ENCODE measurements at places on chromosomes 1 and 21.
A peak's percentile ranks its signal among the peaks of the same experiment; 100 is the strongest.

- DNase-seq: no peak
These were observed 60.2 kb downstream of the RIPK4 start for GRCh38 chr21:41706678-41707077.

DNA sequence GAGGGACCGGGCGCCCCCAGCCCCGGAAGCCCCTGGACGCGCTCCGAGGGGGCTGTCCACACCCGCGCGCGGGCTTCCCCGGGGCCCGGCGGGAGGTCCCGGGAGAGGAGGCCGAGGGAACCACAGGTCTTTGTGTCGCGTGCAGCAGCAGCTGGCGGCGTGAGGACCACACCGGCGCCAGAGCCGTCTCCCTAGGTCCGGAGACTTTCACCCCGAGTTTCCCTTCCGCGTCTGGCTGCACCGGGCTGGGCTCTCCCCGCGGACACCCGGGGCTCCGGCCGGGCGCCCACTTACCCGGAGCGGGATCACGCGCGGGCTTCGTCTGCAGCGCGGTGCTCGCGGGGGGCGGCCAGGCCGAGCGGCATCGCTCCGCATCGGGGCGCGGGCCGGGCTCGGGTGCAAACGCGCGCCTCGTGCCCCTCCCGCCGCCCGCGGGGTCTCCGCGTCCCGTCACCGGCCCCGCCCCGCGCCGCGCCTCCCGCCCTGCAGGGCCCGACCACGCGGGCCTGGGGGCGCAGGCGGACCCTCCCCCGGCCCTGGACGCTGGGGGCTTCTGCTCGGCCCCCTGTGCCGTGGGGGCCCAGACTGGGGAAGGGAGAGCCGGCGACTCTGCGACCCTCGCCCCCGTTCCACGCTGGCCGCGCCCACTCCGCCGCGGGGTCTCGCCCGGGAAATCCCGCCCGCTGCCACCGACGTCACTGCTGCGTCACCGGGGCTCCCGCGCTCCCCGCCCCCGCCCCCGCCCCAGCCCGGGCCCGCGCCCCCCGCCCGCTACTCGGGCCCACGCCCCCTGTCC, at the start of gene GNG4:
GNG4 (minus strand) TSS at position 417 of the 796 bp plus-strand sequence. CDS start 65,946 bp downstream, outside the sequence.
- no peak for DNase-seq

DNA sequence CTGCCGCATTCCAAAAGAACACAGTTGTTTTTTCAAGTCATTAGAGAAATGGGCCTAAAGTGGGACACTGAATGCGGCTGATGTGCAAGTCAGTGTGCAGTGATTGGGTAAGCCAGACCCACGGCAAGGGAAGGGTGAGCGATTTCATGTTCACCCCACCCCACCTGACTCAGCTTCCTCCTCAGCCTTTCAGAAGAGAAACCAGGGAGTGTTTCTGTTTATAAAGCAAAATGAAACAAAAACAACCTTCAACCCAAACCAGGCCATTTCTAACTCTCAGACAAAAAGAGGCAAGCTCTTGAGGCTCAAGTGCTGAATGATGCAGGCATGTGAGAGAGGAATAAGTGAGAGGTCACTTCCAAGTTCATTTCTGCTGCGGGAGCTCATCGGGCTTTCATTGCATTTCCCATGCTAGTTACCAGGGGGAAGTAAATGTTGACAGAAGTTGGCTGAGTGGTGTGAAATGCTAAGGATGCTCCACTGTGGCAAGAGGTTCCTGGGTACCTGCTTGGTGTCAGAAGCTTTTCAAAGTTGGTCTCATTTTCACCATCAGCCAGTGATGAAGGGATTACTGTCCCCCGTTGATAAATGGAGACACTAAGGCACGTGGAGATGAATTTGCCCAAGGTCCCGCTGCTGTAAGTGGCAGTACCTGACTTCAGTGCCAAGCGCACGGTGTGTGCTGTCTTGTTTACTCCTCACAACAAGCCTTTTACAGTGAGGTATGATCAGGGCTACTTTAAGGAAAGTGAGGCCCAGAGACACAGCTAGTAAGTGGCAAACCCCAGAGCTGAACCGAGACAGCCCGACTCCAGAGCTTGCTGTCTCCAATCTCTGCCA, 29.1 kb downstream of the STPG1 start:
- peak; percentile 79 for DNase-seq

DNA sequence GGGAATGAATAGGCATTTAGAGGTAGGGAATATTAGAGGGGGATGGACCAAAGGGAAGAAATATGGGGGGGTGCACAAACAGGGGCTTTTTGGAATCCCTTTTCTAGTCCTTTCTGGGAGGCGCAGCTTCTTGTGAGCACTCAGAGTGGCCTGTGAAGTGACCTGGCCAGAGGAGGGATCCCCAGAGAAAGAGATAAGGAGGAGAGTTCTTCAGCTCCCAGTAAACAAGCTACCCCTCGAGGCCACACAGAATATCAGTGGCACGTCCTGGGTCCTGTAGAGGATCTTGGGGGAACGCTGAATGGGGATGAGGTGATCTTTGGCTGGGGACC, 19.4 kb downstream of the VANGL2 start:
- no peak for DNase-seq

DNA sequence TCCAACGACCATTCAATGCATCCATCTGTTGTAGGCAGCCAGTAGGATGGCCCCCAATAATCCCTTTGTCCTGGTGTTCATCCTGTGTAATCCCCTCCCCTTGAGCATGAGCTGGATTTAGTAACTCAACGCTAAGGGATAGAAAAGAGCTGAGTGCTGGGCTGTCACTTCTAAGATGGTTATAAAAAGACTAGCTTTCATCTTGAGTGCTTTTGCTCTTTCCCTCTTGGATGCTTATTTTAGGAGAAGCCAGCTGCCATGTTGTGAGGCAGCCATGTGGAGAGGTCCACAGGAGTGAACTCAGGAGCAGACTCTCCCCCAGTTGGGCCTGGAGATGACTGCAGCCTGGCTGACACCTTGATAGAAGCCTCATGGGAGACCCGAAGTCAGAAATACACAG, 401.5 kb downstream of the VAV3 start:
- no peak for DNase-seq
